ENCODE measurements at places on chromosomes 1 and 21.

GRCh38 chr21:35401476-35401875 is 352.4 kb upstream of the RUNX1 start:
- no peak for DNase-seq

DNA sequence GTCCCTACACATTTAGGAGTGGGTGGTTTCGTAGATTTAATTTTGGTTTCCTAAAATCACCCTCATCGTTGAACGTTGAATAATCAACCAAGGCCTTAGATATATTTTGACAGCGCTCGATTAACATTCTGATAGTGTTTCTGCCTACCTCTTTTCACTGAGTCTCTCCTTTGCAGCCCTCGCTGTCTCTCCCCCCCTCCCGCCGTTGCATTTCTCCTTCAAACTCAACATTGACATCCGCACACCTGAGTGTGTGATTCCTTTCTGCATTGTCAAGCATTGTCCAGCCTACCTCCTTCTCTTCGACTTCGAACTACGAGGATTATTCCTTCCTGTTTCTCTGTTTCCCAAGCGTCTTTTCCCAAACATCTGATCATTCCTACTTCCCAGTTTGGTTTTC is 1.8 kb upstream of the ADAMTS1 start:
- DNase-seq = no peak

DNA sequence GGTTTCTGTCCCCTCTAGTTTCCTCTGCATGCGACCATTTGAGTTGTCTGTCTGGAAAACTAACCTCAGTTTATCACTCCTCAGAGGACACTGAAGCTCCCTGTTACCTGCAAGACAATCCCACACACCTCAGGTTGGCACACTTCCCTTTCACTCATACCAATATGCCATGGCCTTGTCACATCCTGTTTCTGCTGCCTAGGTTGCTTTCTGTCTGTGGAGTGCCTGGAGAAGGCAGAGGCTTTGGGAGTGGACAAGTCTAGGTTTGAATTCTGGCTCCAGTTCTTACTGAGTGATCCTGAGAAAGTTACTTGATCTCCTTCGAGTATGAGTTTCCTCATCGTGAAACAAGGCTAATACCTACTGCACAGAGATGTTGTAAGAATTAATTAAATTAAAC is 171.5 kb upstream of the CACYBP start:
- no peak for DNase-seq

GRCh38 chr1:17605582-17606344 is 66.3 kb downstream of the ARHGEF10L start:
- DNase-seq = no peak

DNA sequence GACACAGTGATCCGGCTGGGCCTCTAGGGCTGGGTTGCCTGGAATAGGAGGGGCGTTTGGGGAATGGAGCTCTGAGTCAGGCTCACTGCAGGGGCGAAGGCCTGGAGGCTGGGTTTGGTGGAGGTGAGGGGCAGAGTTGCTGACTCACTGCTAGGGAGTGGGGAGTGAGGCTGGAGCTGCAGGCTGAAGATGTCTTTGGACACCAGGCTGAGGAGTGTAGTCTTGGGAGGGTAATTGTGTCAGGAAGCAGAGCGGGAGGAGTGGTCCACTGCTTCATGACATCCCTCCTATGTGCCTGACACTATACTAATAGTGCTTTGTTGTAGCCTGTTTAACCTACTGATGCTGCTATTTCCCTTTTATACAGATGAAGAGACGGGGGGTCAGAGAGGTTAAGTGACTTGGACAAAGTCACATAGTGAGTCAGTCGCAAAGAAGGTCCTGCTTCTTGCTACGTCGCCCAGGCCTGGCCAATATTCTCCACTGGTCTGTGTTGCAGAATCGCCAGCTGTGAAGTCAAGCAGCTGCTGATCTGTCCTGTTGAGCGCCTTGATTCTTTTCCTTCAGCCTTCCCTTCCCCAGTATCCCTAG is 13.6 kb downstream of the ACTL8 start:
- DNase-seq = no peak

Data from esophagus squamous epithelium (tissue), 5 donors.